ENCODE measurements at places on chromosomes 3 and 15.

DNA sequence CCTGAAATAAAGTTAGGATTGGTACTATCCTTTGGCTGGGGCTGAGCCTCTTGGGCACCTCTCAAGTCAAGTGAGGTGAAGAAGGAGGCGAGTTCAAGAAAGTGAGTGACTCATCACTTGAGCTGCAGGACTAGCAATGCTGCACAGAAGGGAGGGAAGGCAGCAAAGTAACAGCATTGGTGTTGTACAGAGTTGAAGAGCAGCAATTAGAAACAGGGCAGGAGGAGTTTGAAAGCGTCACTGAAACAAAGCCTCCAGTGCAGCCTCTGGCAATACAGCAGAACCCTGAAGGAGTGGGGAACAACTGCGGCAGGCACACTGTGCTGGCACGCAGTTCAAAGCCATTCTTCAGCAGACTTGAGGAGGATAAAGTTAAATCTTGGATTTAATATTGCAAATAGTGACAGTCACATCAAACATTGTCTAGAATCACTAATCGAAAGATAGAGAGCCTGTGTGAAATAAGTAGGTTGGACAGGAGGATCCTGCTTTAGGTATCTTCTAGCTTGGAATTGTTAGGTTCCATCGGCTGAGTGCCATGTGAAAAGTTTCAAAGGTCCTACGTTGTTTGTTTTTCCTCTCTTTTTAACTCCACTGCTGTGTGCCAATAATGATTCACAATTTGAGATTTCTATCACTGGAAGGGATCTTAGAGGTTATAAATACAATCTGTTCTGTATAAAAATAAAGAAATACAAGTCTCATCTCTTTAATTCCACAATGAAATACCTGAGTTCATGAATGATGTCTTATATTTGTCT is 479.8 kb downstream of the NAALADL2 start:
- DNase-seq = no peak

DNA sequence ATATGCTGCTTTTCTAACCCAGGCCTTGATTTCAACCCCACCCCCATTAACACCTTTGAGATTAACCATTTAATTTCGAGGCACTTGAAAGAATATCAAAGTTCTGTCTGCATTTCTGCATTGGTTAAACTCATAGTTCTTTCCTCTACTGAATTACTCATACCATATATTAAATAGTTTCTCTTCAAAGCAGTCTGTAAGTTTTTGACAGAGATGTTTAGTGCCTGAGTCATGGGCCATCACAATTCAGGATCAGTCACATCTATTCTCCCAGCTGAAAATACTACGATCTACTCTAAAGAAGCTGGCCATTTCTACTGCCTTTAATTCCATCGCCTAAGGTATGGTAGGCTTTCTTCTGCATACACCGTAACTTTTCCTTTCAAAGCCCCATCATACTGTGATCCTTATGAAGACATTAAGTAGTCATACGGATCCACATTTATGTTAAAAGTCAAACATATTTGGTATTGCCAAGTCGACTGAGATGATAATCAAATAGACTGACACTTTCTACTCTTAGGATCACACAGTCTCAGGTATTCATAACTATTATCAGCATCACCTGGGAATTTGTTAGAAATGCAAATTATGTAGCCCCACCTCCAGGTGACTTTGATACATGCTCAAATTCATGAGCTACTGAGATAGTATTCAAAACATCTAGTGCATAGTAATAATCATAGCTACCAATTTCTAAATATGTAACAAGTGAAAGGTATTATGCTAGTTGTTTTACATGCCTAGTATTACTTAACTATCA is 489.4 kb upstream of the IL12A start:
- DNase-seq = no peak

DNA sequence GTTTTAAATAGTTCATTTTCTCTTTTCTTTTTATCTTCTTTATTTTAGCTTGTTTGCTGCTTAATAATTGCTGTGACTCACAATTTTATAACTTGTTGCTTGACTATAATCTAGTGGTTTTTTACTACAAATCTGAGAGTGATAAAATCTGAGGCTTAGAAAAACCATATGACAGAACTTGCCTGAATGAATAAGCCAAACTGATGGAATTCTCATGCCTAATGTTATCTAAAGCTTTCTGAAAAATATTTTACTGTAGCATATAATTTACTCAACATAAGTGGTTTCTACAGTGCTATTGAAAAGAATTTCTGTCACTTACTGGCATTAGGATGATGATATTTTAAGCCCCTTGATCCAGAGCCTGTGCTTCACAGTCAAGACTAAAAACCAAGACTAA is 175.1 kb downstream of the VGLL3 start:
- DNase-seq = no peak

GRCh38 chr3:194189243-194189791 is 53.4 kb downstream of the HES1 start:
- no peak for DNase-seq

DNA sequence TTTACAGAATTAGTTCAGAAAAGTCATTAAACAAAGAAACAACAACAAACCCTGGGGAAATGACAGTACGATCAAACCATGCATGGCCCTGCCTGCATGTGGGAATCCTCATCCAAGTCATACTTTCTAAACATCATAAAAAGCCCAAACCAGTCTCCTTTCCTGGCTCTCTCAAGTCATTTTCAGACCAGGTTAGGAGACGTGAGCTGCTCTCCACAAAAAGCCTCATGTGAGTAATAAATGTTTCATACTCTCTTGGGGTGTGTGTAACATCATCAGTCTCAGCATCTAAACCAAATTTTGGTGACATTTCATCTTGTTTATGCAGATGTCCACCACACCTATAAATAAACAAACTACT is 18.9 kb downstream of the GREM1 start:
- no peak for DNase-seq

DNA sequence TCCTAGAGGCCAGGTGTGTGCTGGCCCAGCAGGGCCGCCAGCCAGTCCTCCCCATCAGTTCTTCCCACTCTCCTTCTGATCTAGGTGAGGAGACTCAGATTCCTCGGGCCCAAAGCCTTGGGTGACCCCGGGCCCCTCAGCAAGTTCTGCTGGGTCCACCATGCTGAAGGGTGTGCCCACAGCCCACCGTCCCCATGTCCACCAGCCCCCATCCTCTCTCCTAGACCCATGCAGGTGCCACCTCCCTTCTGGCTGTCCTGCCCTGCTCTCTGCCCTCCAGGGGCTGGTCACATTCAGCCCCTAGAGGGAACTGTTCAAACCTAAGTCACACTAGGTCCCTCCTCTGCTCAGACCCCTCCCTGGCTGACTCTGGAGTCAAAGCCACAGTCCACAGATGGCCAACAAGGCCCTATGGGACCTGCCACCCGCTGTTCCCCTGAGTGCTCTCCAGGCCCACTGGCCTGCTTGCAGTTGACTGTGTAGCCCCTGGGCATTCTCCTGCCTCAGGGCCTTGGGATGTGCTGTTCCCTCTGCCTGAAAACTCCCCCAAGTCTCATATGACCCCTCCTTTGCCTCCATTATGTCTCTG is 878 bp upstream of the TLR9 start:
- DNase-seq = no peak

DNA sequence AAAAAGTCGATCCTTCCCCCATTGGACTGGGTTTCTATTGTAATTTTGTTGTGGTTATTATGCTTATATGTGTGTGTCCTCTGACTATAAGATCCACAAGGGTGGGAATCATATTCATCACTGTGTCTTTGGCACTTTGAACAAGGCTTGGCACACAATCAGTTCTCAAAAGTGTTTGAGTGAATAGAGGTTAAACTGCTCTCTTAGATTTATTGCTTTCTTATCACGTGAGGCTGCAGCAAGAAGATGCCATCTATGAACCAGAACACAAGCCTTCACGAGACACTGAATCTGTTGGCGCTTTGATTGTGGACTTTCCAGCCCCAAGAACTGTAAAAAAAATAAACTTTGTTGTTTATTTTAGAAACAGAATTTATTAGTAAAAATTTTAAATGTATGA is 295.0 kb upstream of the MDFIC2 start:
- no peak for DNase-seq

GRCh38 chr3:54746722-54747121 is 181.1 kb downstream of the LRTM1 start:
- no peak for DNase-seq

Data from activated naive CD4-positive, alpha-beta T cell treated with anti-CD3 and anti-CD28 coated beads, Interleukin-2, amount 50 U/mL, for 16 hours (primary cell).